ENCODE measurements at places on chromosomes 7 and 10. TPM values are rescaled to one million over a fixed set of nuclear protein-coding genes. Genes with fewer than 3 reads are reported as not detected.

Gene C10orf71
- total RNA-seq, result not detected

Gene LRRC17
- 0.89 TPM for total RNA-seq

- no peak for DNase-seq
Measured at GRCh38 chr10:74079936-74080590, 70.6 kb downstream of the AP3M1 start.

DNA sequence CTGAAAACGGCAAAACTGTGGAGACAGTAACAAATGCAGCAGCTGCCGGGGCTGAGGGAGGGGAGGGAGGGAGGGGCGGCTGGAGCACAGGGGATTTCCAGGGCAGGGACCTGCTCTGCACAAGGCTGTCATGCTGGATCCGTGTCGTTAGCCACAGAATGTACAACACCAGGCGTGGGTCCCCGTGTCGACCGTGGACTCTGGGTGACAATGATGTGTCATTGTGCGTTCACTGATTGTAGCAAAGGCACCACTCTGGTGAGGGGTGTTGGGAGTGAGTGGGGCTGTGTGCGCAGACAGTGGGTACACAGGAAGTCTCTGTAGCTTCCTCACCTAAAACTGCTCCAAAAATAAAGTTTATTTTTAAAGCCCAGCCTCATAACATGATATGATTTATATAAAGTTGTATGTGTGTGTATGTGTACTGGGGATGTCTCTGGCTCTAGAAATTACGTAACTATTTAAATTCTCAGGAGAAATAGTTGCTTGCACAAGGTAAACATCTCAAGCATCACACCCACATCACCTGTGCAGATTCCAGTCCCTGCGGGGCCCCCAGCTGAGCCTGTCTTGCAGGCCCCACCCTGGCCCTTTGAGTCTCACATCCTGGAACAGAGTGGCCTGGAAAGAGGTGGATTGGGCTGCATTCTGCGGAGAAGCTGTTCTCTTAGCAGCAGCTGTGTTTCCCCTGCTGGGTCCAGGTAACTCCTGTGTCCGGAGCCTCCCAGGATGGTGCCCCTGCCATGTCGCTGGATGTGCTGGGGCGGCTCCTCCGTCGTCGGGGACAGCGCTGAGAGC lies 135.7 kb downstream of the DYNC2I1 start:
- DNase-seq, result no peak

DNA sequence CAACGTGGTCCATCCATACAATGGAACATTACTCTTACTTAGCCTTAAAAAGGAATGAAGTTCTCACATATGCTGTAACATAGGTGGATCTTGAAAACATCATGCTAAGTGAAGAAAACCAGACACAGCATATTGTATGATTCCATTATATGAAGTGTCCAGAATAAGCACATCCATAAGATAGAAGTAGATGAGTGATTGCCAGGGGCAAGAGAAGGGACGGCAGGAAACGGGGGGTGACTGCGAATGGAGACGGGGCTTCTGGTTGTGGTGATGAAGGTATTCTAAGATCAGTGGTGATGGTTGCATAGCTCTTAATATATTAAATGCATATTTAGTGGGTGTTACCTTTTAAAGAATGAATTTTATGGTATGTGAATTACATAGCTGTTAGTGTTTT lies 29.8 kb downstream of the UBE3C start:
- DNase-seq, result no peak

DNA sequence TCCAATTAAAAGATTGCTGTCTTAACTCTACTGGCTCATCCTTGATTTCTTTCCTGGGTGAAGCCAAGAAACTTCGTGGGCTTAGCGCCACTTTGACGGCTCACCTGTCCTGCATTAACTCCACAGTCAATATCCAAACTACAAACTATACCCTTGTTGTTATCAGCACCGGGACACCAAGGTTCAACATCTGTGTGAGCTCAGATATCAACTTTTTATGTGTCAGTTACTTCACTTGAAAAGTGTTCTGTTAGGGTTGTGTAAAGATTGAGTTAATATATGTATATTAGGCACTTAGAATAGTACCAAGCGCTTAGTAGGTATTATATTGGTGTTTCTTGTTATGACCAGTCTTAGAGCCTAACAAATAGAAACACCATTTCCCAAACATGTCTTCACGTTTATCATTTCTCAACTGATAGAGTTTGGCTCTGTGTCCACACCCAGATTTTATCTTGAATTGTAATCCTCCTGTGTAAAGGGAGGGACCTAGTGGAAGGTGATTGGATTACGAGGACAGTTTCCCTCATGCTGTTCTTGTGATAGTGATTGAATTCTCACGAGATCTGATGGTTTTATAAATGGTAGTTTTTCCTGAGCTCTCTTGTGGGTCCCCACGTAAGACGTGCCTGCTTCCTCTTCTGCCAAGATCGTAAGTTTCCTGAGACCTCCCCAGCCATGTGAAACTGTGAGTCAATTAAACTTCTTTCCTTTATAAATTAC lies 19.0 kb upstream of the ST8SIA6 start:
- no peak for DNase-seq

DNA sequence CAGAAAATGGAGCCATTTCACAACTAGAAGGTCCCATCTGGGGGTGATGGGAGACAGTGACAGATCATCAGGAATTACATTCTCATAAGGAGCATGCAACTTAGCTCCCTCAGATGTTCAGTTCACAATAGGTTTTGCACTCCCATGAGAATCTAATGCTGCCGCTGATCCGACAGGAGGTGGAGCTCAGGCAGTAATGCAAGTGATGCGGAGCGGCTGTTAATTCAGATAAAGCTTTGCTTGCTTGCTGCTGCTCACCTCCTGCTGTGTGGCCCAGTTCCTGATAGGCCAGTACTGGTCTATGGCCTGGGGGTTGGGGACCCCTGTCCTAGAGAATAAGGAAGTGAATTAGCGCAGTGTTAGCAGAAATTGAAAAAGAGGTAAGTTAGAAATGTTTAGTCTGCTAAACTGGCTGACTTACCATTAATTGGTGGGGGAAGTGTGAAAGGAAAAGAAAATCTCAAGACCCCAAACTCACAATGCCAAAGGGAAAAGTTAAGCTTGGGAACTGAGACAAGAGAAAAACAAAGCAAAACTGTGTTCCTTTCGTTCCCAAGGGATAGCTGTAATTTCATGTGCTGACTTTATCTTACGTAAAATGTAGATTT lies 76.4 kb downstream of the LYZL2 start:
- DNase-seq, result no peak

All from dermis microvascular lymphatic vessel endothelial cell (primary cell).